SK-N-SH (cell line): ENCODE measurements at places on chromosomes 7 and 10.
A peak's percentile ranks its signal among the peaks of the same experiment; 100 is the strongest.

- H3K4me1 ChIP-seq = no peaks in the 10 kb centered on the region
- no peak for DNase-seq
- no peak overlapping the region for H3K27ac ChIP-seq
Observed at GRCh38 chr10:114252092-114252491, 13.0 kb downstream of the VWA2 start.

DNA sequence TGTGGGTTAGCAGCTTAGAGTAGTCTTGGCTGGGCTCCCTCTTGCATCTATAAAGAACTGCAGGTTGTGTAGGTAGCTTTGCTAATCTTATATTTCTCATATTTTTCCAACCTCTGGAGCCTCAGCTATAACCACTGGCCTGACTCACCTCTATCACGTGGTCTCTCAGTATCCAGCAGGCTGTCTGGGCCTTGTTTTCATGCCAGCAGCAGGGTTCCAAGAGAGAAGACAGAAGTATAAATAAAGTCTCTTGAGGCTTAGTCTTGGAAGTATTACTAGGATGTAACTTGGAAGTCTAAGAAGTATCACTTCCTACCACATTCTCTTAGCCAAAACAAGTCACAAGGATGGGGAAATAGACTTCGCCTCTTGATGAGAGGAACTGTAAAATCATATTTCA lies 73.3 kb downstream of the WIPF3 start:
- no peak overlapping the region for H3K4me3 ChIP-seq
- H3K36me3 ChIP-seq = no peaks in the 10 kb centered on the region
- H3K27ac ChIP-seq = no peak overlapping the region
- no peaks in the 10 kb centered on the region for H3K27me3 ChIP-seq

DNA sequence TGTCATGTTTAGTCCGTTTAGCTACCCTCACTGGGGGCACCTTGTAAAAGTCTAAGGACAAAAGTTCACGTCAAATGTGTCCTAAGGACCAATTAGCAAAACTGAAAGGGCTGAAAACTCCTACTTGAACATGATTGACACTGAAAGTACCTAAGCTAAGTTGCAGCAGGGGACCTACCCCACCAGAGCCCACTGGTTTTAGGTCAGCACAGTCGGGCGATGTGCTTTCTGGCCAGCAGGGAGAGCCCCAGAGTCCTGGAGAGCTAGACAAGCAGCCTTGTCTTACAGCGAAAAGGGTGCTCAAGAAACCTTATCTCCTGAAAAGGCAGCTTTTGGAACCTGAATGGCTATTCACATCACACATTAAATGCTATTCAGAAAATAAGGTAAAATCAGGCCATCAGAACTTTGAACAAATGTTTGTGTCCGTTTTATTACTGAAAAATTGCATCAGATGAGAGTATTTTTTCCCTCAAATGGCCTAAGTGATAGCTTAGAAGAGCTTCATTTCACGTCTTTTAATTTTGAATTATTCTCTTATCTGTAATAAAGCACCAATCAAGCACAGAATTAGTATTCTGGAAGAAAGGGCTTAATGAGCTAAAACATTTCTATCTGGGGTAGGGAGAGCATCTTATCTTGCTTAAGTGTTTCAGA lies 52.2 kb upstream of the MKI67 start:
- no peak overlapping the region for H3K27ac ChIP-seq
- no peaks in the 10 kb centered on the region for H3K36me3 ChIP-seq
- H3K4me3 ChIP-seq = no peak overlapping the region
- H3K27me3 ChIP-seq = no peaks in the 10 kb centered on the region
- H3K4me1 ChIP-seq = no peaks in the 10 kb centered on the region

- H3K4me3 ChIP-seq = no peak overlapping the region
- no peaks in the 10 kb centered on the region for H3K27me3 ChIP-seq
- no peaks in the 10 kb centered on the region for H3K4me1 ChIP-seq
- H3K36me3 ChIP-seq = no peaks in the 10 kb centered on the region
- no peak overlapping the region for H3K27ac ChIP-seq
Observed at GRCh38 chr10:114289096-114289436, 50.0 kb downstream of the VWA2 start.

DNA sequence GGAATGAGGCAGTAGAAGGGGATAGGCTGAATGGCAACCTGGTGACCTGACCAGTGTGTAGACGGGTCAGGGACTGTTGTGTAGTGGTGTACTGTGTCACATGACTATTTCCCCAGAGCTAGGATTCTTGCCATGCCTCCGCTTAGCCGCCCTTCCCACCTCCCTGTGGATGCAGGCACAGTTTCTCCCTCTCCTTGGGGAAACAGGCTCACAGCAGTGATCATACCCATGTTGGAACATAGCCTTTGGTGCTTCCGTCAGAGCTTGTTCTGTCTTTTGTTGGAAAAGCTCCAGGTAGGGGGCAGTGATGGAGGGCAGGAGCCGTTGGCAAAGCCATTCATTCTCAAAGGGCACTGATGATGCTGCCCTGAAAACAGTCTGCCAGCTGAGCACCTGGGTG lies 44.3 kb downstream of the OGDH start:
- H3K4me1 ChIP-seq = peaks cover 5% of the 10 kb centered on the region; the same call in 1 of the 2 replicates
- no peak overlapping the region for H3K4me3 ChIP-seq
- DNase-seq = no peak
- no peak overlapping the region for H3K27ac ChIP-seq
- H3K36me3 ChIP-seq = peaks cover 18% of the 10 kb centered on the region

DNA sequence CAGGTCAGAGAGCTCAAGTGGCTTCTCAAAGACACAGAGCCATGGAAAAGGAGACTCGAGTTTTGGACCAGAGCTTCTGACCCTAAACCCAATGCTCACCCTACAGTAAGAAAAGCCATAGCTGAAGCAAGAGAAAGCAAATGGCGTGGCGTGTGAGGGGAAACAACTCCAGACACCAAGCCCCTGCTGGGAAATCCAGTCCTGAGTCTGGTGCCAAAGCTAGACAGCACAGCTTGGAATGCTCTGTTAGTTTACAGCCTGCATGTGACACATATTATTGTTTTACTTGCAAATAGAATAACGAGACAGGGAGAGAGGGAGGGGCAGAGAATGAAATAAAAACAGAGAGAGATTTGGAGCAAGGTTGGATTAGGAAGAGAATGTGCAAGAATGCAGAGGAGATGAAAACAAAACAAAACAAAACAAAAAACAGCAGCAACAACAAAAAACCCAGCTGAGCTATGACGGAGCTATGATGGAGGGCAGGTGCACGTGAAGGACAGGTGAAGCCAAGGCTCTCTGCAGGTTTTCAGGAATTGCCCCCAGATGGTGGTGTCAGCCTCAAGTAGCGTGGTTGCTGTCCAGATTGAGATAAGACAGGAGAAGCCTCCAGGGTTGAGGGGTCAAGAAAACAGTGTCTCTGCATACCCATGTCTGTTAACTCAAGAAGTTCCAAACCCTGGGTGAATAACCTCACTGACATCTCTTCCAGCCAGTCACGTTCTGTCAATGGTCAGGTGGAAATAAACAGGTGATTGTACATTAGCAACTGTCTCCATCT lies 69.7 kb upstream of the LRRC18 start:
- H3K36me3 ChIP-seq = no peaks in the 10 kb centered on the region
- H3K4me1 ChIP-seq = no peaks in the 10 kb centered on the region
- no peak for DNase-seq
- H3K27me3 ChIP-seq = no peaks in the 10 kb centered on the region
- no peak overlapping the region for H3K4me3 ChIP-seq

GRCh38 chr10:93393211-93393610 lies 88.9 kb downstream of the MYOF start:
- DNase-seq = no peak
- no peaks in the 10 kb centered on the region for H3K27me3 ChIP-seq
- H3K36me3 ChIP-seq = peaks cover 39% of the 10 kb centered on the region; the same call in 1 of the 2 replicates

GRCh38 chr7:150556521-150557138 lies 10.6 kb upstream of the GIMAP4 start:
- H3K4me3 ChIP-seq = no peak overlapping the region
- H3K4me1 ChIP-seq = no peaks in the 10 kb centered on the region
- no peaks in the 10 kb centered on the region for H3K27me3 ChIP-seq
- no peak for DNase-seq
- H3K27ac ChIP-seq = no peak overlapping the region
- no peaks in the 10 kb centered on the region for H3K36me3 ChIP-seq

- no peaks in the 10 kb centered on the region for H3K27me3 ChIP-seq
- H3K4me1 ChIP-seq = no peaks in the 10 kb centered on the region
- peak overlapping the region; percentile 81 for H3K27ac ChIP-seq
- no peak overlapping the region for H3K4me3 ChIP-seq
Observed at GRCh38 chr7:121298831-121299239, 30.0 kb upstream of the WNT16 start.

DNA sequence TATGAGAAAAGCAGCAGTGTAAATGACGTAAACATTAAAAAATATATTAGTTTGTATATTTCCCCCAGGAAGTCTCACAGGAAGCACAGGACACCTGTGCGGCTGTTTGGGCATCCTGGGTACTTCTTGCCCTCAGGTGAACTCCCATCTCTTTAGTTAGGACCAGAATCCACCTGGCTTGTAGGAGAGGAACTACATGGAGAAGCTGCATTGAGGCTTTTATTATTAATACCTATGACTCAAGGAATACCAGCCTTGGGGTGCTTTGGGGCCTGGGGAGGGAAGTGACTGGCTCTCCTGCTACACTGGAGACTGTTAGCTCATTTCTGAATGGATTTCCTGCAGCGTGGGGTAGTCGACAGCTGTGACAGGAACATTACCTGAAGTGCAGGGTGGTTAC lies 40.0 kb upstream of the GSDME start:
- H3K27ac ChIP-seq = no peak overlapping the region
- H3K4me1 ChIP-seq = no peaks in the 10 kb centered on the region
- no peak overlapping the region for H3K4me3 ChIP-seq
- H3K27me3 ChIP-seq = no peaks in the 10 kb centered on the region
- DNase-seq = no peak

DNA sequence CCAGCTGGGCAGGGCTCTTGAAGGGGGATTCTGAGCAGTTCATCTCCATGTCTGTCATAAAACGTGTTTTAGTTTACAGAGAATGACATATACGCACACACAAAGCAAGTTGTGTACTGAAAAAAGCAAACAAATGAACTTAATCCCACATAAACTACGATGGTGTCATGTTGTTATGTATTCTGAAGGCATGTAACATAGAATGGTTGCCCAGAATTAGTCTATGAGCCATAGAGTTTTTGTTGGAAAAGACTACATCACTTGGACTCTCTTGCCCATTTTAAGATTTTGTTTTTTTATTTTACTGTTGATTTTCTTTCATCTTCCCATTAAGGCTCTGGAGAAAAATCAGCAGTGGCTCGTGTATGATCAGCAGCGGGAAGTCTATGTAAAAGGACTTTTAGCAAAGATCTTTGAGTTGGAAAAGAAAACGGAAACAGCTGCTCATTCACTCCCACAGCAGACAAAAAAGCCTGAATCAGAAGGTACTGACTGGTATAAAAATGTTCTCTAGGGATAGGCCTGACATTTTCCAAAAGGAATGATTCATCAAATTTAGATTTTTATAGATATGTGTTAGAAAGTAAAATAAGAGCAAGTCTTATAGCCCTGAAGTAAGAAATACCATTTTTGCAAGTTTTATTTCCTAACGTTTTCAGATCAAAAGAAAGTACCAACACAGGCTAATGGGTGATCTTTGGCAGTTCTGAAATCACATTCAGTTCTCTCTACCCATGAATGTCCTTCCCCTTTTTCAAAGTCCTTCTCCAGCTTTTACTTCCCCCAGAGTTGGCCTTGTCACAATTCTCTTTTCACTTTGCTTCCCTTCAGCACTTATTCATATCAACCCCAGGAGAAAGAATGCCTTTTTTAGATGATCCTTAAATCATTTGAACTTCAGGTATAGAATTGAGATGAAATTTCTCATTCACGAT lies 18.9 kb downstream of the CEP55 start:
- H3K4me1 ChIP-seq = no peaks in the 10 kb centered on the region; the same call in 1 of the 2 replicates
- H3K27ac ChIP-seq = peak overlapping the region; percentile 66
- no peaks in the 10 kb centered on the region for H3K27me3 ChIP-seq
- H3K36me3 ChIP-seq = peaks cover 46% of the 10 kb centered on the region

DNA sequence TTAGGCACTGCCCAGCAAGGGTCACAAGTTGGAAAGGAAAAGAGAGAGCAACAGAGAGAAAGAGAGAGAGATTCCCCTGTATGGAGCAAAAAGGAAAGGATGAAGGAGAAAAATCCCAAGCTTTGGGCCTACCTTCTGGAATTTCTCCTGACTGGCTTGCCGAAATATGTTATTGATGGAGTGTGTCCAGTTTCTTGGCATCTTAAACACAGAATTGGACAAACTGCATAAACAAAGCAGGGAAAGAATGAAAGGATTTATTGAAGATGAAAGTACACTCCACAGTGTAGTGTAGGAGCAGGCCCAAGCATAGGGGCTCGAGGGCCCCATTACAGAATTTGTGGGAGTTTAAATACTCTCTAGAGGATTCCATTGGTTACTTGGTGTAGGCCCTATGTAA lies 627.8 kb upstream of the CNTNAP2 start:
- no peaks in the 10 kb centered on the region for H3K36me3 ChIP-seq
- H3K27me3 ChIP-seq = no peaks in the 10 kb centered on the region
- no peak for DNase-seq
- H3K4me3 ChIP-seq = no peak overlapping the region

DNA sequence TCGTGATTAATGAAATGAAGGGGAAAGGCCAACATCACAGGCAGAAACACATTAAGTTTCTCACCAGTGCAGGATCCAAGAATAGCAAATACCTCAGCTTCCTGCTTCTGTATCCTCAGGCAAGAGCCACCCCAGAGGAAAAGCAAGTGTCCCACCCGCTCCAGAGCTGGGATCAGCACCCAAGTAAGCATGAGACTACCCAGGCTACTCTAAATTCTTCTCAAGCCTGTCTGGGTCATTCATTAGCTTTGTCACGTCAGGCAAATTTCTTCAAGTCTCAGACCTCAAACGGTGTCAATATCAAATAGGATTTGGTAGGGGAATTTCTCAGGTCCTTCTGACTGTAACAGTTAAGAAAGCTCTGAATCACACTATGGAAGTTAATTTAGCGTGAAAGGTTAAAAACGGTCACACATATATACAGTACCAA lies 59.0 kb downstream of the GNA12 start:
- H3K27ac ChIP-seq = no peak overlapping the region
- H3K36me3 ChIP-seq = peaks cover 2% of the 10 kb centered on the region
- DNase-seq = no peak
- no peak overlapping the region for H3K4me3 ChIP-seq

DNA sequence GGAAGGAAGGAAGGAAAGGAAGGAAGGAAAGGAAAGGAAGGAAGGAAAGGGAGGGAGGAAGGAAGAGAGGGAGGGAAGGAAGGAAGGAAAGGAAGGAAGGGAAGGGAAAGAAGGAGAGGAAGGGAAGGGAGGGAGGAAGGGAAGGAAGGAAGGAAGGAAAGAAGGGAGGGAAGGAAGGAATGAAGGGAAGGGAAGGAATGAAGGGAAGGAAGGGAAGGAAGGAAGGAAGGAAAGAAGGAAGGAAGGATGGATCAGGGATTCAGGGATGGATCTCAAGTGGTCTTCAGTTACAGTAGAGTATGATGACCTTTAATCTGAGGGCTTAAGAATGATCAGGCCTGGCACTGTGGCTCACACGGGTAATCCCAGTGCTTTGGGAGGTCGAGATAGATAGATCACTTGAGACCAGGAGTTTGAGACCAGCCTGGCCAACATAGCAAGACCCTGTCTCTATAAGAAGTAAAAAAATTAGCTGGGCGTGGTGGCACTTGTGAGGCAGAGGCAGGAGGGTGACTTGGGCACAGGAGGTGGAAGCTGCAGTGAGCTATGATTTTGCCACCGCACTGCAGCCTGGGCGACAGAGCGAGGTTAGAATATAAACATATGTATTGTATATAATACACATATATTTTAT lies 760 bp upstream of the FOXK1 start:
- H3K27ac ChIP-seq = no peak overlapping the region; the same call in 1 of the 2 replicates
- H3K4me1 ChIP-seq = peaks cover 18% of the 10 kb centered on the region; the same call in 1 of the 2 replicates
- no peaks in the 10 kb centered on the region; the same call in 1 of the 2 replicates for H3K36me3 ChIP-seq
- peak overlapping the region; percentile 51; the same call in 1 of the 2 replicates for H3K4me3 ChIP-seq

- H3K27ac ChIP-seq = peak overlapping the region; percentile 41
- no peaks in the 10 kb centered on the region for H3K27me3 ChIP-seq
- peaks cover 11% of the 10 kb centered on the region for H3K4me1 ChIP-seq
- no peak overlapping the region for H3K4me3 ChIP-seq
Observed at GRCh38 chr7:111380945-111381344, 181.3 kb downstream of the IMMP2L start.
